ENCODE measurements at places on chromosomes 7 and 10.

DNA sequence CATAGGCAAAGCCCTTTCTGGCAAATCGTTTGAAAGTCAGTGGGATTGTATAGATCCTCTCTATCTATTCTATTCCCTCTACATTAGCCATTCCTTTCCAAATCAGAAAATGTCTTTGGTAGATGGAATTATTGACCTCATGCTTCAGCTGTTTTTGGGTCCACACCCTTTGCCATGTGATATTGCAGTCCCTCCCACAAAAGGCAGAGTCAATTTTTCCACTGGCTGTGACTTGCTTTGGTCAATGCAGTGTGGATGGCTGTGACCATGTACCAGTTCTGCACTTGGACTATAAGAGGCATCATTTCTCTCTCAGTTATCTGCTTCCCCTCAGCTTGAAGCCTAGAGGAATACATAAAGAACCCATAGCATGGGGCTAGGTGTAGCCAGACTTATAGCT lies 332.9 kb downstream of the PTEN start:
- no peak for DNase-seq
- no peak overlapping the region for H3K27ac ChIP-seq
- H3K4me3 ChIP-seq, result no peak overlapping the region
- H3K27me3 ChIP-seq, result no peaks in the 10 kb centered on the region

DNA sequence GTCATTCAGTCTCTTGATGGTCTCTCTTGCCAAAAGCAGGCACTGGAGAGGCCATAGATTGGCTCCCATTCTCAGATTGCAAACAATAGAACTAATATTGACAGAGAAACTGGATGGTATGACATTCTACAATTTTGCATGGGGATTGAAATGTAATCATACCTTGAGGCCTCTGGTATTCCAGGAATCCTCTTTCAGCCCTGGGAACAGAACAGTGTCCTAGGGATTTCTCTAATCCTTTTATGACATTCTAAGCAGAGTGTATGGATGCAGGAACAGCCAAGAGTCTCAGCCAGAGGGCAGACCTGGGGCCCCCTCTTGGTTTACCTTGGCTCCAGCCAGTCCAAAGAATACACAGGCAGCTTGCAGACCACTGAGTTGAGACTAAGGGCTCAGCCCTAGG lies 206.4 kb downstream of the KCNMA1 start:
- no peak for DNase-seq
- no peak overlapping the region for H3K27ac ChIP-seq
- H3K36me3 ChIP-seq, result no peaks in the 10 kb centered on the region
- no peaks in the 10 kb centered on the region for H3K27me3 ChIP-seq

- H3K36me3 ChIP-seq, result no peaks in the 10 kb centered on the region
- H3K27me3 ChIP-seq, result no peaks in the 10 kb centered on the region
Observed at GRCh38 chr10:52437205-52437646, 123.1 kb downstream of the DKK1 start.

- no peak for DNase-seq
- H3K4me1 ChIP-seq, result no peaks in the 10 kb centered on the region
- no peak overlapping the region for H3K27ac ChIP-seq
- no peak overlapping the region for H3K4me3 ChIP-seq
- H3K36me3 ChIP-seq, result peaks cover 2% of the 10 kb centered on the region
Observed at GRCh38 chr10:34109952-34110702, 705.0 kb downstream of the PARD3 start.

GRCh38 chr7:22989643-22990587 lies 24.0 kb downstream of the HYCC1 start:
- no peaks in the 10 kb centered on the region for H3K4me1 ChIP-seq
- no peak for DNase-seq
- no peaks in the 10 kb centered on the region for H3K27me3 ChIP-seq
- no peak overlapping the region for H3K27ac ChIP-seq
- no peaks in the 10 kb centered on the region for H3K36me3 ChIP-seq

DNA sequence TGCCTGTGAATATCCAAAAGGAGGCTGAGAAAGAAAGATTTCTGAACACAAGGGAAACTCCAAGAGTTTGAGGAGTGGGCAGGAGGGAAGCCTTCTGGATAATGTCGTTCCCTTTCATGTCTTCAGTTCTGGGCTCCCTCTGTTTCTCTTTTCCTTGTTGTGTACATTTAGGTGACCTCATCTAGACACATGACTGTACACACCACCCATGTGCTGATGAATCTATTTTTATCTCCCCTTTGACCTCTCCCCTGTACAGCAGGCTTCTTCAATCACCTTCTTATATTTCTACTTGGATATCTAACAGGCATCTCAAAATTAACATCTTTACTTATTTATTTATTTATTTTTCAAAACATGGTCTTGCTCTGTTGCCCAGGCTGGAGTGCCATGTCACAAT lies 363.1 kb downstream of the GATA3 start:
- DNase-seq, result no peak
- no peaks in the 10 kb centered on the region for H3K36me3 ChIP-seq
- H3K4me1 ChIP-seq, result no peaks in the 10 kb centered on the region
- H3K27ac ChIP-seq, result no peak overlapping the region
- no peak overlapping the region for H3K4me3 ChIP-seq

- H3K27ac ChIP-seq, result no peak overlapping the region
- no peak for DNase-seq
- peaks cover 8% of the 10 kb centered on the region for H3K4me1 ChIP-seq
- H3K4me3 ChIP-seq, result no peak overlapping the region
Observed at GRCh38 chr7:104934665-104935064, 79.3 kb upstream of the KMT2E start.

DNA sequence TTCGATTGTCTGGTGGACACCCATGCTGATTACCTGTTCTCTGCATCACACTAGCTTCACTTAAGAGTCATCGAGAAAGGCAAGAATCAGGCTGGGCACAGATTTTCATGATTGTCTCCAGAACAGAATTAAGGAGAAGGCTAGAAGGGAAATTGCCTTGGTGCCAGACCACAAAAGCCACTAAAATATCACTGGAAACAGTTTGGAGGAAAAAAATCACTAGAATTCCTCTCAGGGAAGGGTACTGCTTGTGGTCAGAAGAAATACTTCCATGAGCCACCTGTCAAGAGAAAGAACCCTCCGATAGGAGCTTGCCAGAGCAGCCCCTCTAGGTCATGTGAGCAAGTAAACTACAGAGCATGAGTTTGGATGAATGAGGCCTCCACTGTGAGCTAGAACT lies 269.3 kb upstream of the TEX47 start:
- H3K27ac ChIP-seq, result no peak overlapping the region
- no peaks in the 10 kb centered on the region for H3K36me3 ChIP-seq
- no peak for DNase-seq

DNA sequence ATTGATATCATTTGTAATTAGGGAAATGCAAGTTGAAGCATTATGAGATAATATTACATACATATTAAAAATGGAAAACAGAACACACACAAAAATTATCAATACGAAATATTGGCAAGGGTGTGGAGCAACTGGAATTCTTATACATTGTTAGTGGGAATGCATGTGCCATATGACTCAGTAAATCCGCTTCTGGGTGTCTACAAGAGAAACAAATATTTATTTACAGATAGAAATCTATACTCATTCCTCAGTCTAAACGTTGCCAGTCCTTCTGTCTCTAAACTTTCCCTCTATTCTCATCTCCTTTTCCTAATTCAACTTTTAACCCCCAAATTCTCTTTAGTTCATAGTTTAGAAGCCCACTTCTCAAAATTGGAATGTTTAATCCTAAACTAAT lies 170.4 kb upstream of the LRRTM3 start:
- H3K4me1 ChIP-seq, result no peaks in the 10 kb centered on the region
- no peaks in the 10 kb centered on the region for H3K27me3 ChIP-seq
- H3K27ac ChIP-seq, result no peak overlapping the region
- no peak overlapping the region for H3K4me3 ChIP-seq
- DNase-seq, result no peak
- H3K36me3 ChIP-seq, result no peaks in the 10 kb centered on the region

- peaks cover 5% of the 10 kb centered on the region for H3K4me1 ChIP-seq
- no peaks in the 10 kb centered on the region for H3K36me3 ChIP-seq
- peak; percentile 50 for DNase-seq
- H3K27me3 ChIP-seq, result no peaks in the 10 kb centered on the region
- peak overlapping the region; percentile 86 for H3K4me3 ChIP-seq
Observed at GRCh38 chr7:139231513-139232376, 708 bp downstream of the UBN2 start.

GRCh38 chr10:11741608-11742007 lies 574 bp upstream of the ECHDC3 start:
- H3K4me1 ChIP-seq, result peaks cover 16% of the 10 kb centered on the region
- DNase-seq, result no peak
- no peaks in the 10 kb centered on the region for H3K27me3 ChIP-seq
- H3K27ac ChIP-seq, result no peak overlapping the region
- no peaks in the 10 kb centered on the region for H3K36me3 ChIP-seq

DNA sequence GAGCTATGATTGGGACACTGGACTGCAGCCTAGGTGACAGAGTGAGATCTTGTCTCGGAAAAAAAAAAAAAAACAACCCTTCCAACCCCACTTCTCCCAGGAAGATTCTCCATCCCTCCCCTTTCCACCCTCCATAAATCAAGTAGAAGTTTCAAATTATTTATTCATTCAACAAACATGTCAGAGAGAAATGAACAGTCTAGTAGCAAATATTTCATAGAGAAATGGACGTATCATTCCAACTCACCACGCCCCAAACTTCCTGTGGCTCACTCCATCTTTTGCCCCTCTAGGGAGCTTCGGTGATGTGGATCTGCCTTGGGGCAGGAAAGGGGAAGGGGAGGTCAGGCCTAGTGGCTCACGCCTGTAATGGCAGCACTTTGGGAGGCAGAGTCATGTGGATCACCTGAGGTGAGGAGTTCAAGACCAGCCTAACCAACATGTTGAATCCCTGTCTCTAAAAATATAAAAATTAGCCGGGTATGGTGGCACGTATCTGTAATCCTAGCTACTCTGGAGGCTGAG lies 638 bp upstream of the TRAPPC14 start:
- no peak for DNase-seq
- peak overlapping the region; percentile 83 for H3K4me3 ChIP-seq
- no peaks in the 10 kb centered on the region for H3K27me3 ChIP-seq
- H3K36me3 ChIP-seq, result peaks cover 24% of the 10 kb centered on the region
- H3K4me1 ChIP-seq, result peaks cover 25% of the 10 kb centered on the region

GRCh38 chr10:71849461-71849908 lies 1.6 kb downstream of the PSAP start:
- peaks cover 27% of the 10 kb centered on the region for H3K4me1 ChIP-seq
- no peaks in the 10 kb centered on the region for H3K36me3 ChIP-seq
- H3K27me3 ChIP-seq, result no peaks in the 10 kb centered on the region
- DNase-seq, result no peak
- H3K27ac ChIP-seq, result peak overlapping the region; percentile 98

GRCh38 chr7:67652937-67653336 lies 656.3 kb downstream of the TYW1 start:
- peaks cover 11% of the 10 kb centered on the region for H3K4me1 ChIP-seq
- no peaks in the 10 kb centered on the region for H3K27me3 ChIP-seq
- H3K27ac ChIP-seq, result no peak overlapping the region
- H3K4me3 ChIP-seq, result no peak overlapping the region

DNA sequence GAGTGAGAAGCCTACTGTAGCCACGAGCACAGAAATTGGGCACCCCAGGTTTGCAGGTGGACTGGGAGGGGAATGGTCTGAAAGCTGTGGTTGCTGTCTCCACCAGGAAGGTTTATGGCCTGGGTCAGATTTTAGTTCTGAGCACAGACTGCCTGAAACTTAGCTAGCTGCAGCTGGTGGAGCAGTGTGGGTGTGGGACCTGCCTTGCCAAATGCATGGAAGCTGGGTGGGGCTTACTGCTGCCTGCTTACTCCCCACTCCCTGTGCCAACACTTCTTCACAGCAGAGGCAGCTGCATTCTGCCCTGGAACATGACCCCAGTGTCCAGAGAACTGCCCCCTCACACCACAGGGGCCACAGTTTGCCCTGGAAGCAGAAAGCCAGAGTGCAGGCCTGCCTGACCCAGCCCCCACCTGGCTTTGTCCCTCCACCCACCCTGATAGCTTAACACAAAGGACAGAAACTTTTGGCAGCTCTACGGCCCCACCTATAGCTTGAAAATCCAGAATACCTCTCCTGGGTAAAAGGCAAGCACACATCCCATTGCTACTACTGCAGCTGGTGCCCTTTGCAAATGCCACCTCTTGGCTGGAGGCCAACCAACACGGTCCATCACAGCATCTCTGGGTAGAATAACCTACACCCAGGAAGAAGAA lies 281.6 kb downstream of the AGMO start:
- no peak for DNase-seq
- no peak overlapping the region for H3K4me3 ChIP-seq
- H3K27ac ChIP-seq, result no peak overlapping the region
- H3K4me1 ChIP-seq, result no peaks in the 10 kb centered on the region
- H3K36me3 ChIP-seq, result no peaks in the 10 kb centered on the region
- H3K27me3 ChIP-seq, result no peaks in the 10 kb centered on the region
